ENCODE measurements at places on chromosomes 4 and X.

- no peak for DNase-seq
Measured at GRCh38 chr4:65635051-65635821, 35.1 kb downstream of the EPHA5 start.

DNA sequence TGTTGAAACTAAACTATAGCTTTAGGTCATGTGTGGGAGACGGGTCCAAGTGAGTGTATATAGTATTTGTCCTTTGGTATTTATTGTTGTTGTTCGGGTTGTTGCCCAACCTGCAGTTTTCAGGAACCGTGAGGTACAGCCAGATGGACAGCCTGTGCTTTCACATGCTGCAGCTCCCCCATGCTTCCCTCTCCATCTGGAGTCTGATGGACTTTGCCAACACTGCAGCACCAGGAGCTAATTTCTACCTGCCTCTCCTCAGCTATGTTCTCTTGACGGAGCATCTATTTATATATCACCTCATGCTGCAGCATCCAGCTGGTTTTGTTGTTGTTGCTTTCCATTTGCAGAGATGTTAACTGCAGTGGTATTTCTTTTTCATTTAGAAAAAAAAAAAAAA is 80.1 kb downstream of the TLL1 start:
- DNase-seq: no peak

- DNase-seq: no peak
Measured at GRCh38 chr4:54032558-54033135, 31.8 kb downstream of the CHIC2 start.

GRCh38 chr4:986428-986878 is 391 bp upstream of the IDUA start:
- no peak for DNase-seq

- DNase-seq: no peak
Measured at GRCh38 chr4:22721204-22721603, 28.5 kb downstream of the GBA3 start.

- no peak for DNase-seq
Measured at GRCh38 chrX:110089656-110090403, 86.9 kb downstream of the TMEM164 start.

DNA sequence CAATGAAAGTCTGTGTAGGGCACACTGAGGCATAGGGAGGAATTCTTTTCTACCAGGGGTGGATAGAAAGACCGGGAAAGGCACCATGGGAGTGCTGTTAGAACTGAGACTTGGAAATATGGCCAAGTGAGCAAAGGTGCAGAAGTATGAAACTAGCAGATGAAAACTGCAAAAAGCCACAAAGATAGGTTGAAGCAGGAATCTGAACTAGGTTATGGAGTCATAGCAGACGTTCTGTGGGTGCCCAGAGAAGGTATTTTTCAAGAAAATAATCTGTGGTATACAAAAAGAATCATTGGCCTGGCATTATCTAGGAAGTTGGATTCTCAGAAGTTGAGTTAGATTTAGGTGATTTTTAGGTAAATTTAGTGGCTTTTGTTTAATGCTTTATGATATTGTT is 48.5 kb downstream of the SMAD1 start:
- no peak for DNase-seq

- DNase-seq: no peak
Measured at GRCh38 chrX:114583646-114584374, at the start of gene HTR2C. Gene HTR2C, plus strand, starts transcription at chrX:114584086. Its CDS starts 142,851 bp downstream, at chrX:114726937.

DNA sequence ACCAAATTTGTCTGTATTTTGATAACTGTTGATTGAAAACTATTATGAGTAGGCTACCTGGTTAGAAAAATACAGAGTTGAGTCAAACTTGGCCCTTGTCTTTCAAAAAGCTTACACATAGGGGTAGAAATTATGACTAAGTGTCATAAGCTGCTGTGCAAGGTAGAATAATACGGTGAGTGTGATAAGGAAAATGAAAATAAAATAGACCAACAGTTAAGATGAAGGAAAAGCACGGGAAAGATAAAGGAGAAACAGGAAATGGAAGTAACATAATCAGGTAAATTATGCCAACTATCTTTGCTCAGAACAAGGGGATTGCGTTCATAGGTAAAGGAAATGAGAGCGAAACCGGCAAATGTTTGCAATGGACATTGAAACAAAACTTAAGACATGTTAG is 302.5 kb downstream of the PCDH7 start:
- DNase-seq: no peak

DNA sequence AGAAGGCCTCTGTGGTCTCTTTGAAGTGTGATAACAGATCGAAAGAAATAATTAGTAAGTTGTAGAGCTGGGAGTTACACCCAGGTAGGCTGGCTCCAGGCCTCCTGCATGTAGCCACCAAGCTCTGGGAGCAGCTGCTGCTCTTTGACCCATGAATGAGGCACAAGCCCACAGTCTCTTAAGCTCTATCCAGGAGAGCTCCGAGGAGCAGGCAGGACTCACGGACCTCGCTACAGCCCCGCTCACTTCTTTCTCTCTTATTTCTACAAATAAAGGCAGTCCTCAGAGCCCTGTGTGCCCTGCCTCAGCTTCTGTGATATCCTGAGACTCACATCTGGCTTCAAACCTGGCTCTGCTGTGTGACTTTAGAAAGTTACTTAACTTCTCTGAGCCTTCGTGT is 86.9 kb downstream of the EVC start:
- no peak for DNase-seq

GRCh38 chr4:79178760-79179159 is 147.1 kb downstream of the NAA11 start:
- DNase-seq: no peak

DNA sequence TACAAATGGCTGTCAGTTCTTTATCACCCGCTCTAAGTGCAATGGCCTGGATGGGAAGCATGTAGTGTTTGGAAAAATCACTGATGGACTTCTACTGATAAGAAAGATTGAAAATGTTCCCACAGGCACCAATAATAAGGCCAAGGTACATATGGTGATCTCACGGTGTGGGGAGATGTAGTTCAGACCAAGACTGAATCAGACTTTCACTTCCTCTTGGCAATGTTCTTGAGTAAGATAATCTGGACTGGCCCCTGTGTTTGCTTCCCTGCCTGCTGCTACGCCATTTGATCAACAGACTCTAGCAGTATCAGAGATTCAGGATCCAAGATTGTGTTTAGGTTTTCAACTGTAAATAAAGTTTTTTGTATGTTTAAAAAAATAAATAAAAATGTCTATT is 682.2 kb upstream of the AMOT start:
- DNase-seq: no peak

DNA sequence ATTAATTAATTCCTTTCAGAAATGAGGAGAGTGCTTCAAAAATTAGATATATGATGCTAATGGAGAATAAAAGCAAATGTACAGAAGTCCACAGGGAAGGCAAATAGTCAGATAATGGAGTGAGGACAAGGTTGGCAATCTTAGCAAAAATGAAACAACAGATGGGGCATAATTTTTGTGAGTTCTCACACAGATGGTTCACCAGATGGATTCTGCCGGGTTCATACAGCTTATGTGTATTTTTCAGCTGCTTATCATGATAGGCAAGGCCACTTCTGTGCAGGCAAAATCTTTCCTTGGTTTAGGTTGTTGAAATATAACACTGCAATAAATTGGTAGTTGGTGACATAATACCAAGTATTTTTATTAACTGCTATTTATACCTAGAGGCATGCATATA is 1539.0 kb upstream of the IGFBP7 start:
- no peak for DNase-seq

DNA sequence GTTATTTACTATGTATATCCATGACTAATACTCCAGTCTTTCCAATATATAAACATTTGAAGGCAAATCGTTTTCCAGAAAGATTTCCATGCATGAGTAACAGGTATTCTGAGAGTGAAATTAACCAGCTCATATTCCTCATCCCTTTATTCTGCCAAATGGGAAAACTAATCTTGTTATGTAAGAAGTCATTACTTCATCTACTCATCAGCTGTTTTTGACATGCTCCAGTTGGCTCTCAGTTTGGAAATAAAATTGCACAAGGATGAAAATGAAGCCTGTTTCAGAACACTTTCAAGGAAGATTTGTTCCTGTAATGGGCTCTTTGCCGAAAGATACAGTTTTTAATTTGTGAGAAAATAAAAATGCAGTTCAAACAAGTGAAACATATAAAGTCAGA is 121.9 kb downstream of the KCTD8 start:
- DNase-seq: no peak

DNA sequence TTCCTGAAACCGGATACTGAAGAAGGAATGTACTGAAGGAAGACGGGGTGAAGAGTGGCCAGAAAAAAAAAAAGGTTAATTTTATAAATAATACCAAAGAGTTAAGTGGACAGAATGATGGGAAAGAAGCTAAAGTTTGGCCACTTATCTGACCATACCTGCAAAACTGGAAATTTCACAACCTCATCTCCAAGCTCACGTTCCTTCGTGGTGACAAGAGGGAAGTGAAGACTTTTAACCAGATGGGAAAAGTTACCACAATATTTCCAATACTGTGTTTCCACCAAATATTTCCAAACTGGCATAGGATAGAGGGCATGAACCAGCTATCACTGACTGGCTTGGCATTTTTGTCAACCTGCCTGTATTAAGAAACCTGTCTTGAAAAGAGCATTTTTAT is 56.4 kb downstream of the MAML3 start:
- DNase-seq: no peak

DNA sequence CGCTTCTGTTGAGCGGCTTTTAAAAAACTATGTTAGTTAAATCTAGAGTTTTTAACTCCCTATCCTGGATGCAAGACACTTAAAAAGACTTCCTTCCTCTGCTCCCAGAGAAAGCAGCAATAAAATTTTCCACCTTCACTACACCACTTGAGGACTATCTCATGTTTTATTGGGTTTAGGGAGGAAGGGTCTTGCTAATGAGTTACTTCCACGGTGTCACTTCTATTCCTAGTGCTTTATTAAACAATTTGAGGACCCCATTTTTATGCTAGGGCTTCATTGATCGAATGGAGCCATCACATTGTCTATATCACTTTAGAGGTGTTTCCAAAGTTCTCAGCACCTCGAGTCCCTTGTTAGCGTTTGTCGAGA is 3.7 kb upstream of the STIM2 start:
- DNase-seq: no peak

DNA sequence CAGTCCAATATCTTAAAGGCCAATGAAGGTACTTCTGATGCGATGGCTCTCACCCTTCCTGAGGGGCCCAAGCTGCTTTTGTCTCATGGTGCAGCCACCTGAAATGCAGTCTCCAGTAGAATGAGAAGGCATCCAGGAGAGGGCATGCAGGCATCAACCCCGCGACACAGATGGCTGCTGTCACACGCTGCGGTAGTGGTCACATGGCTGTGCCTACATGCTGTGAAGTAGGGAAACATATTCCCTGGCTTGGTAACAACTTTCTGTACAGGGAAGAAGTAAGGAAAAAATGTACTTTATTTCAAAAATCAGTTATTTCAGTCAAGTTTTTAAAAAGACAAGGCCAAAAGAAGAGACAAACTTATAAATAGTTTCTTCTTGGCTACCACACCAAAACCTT is 139.9 kb downstream of the TRIML1 start:
- no peak for DNase-seq

- no peak for DNase-seq
Measured at GRCh38 chr4:152265149-152265621, 270.7 kb downstream of the FBXW7 start.

GRCh38 chr4:69748173-69748572 is 12.2 kb downstream of the SULT1B1 start:
- no peak for DNase-seq

DNA sequence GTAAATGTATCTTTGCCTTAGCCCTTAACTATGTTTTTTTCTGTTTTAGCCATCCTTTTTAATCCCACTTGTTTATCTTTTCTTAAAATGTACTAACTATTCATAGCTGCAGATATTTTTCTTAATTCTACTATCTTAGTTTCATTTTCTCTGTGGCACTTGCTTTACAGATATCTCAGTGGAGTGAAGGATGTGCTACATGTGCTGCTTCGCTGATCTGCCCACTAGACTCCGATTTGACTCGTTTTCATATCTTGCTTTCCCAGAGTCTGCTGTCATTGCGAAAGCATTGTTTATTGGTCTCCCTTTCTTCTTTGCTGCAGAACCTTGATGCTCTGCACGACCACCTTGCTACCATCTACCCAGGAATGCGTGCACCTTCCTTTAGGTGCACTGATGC is 30.6 kb downstream of the GUCY1B1 start:
- no peak for DNase-seq

- no peak for DNase-seq
Measured at GRCh38 chr4:131091896-131092295, 1995.9 kb downstream of the C4orf33 start.

- DNase-seq: no peak
Measured at GRCh38 chr4:15926486-15926885, 12.1 kb downstream of the FGFBP1 start.

DNA sequence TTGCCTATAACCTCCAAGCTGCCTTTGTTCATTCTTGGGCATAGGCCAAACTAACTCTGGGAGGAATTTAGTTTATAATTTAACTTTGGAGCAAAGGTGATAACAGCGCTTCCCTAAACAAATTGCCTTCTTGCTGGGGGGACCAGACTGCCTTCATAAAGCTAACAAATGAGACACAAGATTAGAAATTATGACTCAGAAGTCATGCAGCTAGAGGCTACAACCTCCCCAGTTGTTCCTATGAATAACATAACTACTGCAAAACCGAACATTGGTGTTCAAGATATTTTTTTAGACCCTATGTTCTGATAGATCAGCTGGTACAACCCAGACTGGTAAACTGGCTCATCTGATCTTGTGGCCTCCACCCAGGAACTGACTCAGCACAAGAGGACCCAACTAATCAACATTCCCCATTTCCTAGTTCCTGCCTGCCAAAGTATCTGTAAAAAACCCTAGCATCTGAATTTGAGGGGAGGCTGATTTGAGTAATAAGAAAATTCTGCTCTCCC is 22.0 kb upstream of the TMPRSS11B start:
- no peak for DNase-seq

DNA sequence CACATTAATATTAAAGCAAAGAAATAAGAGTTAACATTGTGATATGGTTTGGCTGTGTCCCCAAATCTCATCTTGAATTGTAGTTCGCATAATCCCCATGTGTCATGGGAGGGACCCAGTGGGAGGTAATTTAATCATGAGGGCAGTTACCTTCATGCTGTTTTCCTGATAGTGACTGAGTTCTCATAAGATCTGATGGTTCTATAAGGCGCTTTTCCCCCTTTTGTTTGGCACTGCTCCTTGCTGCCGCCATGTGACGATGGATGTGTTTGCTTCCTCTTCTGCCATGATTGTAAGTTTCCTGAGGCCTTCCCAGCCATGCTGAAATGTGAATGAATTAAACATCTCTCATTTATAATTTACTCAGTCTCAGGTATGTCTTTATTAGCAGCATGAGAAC is 153.8 kb upstream of the GALNT7 start:
- no peak for DNase-seq

- DNase-seq: no peak
Measured at GRCh38 chr4:120218981-120219380, 152.3 kb upstream of the MAD2L1 start.

DNA sequence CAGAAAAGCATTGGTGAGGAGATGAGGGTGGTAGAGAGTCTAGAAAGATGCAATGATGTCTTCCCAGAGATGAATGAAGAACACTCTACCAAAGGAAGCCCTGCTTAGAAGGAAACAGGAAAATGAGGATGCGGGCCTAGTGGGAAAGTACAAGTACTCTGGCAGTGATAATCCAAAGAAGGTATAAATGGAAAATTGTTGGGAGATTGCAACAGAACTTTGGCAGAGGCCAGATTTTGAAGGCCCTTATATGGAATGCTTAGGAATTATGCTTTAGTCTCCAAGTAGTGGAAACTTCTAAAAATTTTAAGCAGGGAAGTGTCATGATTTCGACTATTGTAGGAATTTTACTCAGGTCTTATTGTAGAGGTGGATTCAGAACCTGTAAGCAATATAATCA is 11.0 kb downstream of the ARSJ start:
- DNase-seq: no peak

Measured in stimulated activated CD4-positive, alpha-beta T cell treated with anti-CD3 and anti-CD28 coated beads, Interleukin-1b, Interleukin-23, amount 100 ng/mL, for 1 hour (primary cell).